ENCODE measurements at places on chromosomes 1 and 21.

GRCh38 chr1:8664887-8665286 lies 152.6 kb downstream of the RERE start:
- H3K27me3 ChIP-seq = no peaks in the 10 kb centered on the region
- DNase-seq = no peak
- H3K4me1 ChIP-seq = peaks cover 6% of the 10 kb centered on the region
- no peak overlapping the region for H3K4me3 ChIP-seq

- no peaks in the 10 kb centered on the region for H3K36me3 ChIP-seq
- no peak overlapping the region for H3K27ac ChIP-seq
- no peaks in the 10 kb centered on the region for H3K4me1 ChIP-seq
- no peak overlapping the region for H3K4me3 ChIP-seq
- DNase-seq = no peak
- peaks cover 96% of the 10 kb centered on the region for H3K27me3 ChIP-seq
Measured at GRCh38 chr1:29931477-29932175, 695.3 kb downstream of the PTPRU start.

DNA sequence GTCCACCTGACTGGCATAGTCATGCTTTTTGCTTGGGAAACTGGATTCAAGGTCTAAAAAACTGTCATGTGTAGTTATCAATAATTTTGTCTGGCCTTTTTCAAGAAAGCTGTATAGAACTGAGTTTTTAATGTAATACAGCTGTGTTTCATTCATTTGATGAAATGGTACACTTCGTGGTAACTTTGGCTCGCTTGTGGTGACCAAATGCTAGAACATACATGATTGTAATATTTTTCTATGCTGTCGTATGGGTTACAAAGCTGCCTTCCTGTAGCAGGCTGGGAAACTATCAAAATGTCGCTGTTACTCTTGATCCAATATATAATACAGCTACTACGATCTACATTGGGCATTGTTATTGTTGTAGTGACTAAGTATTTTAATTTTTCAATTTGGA lies 2.1 kb downstream of the LRRC42 start:
- no peak overlapping the region for H3K27ac ChIP-seq
- H3K27me3 ChIP-seq = no peaks in the 10 kb centered on the region
- H3K4me1 ChIP-seq = 0 out of 2 replicates have a peak, but pooled peaks cover 6% of the 10 kb centered on the region
- H3K36me3 ChIP-seq = no peaks in the 10 kb centered on the region
- H3K4me3 ChIP-seq = no peak overlapping the region

GRCh38 chr1:15031251-15031933 lies 122.2 kb upstream of the TMEM51 start:
- no peaks in the 10 kb centered on the region for H3K27me3 ChIP-seq
- no peaks in the 10 kb centered on the region for H3K36me3 ChIP-seq
- no peak overlapping the region for H3K4me3 ChIP-seq
- no peak overlapping the region for H3K27ac ChIP-seq

GRCh38 chr21:28761674-28762356 lies 230.9 kb downstream of the LTN1 start:
- no peak for DNase-seq
- H3K4me3 ChIP-seq = no peak overlapping the region
- H3K36me3 ChIP-seq = no peaks in the 10 kb centered on the region
- H3K4me1 ChIP-seq = no peaks in the 10 kb centered on the region
- H3K27ac ChIP-seq = no peak overlapping the region
- H3K27me3 ChIP-seq = no peaks in the 10 kb centered on the region

All from MM.1S (cell line).